ENCODE measurements at places on chromosomes 2 and 18. TPM values are rescaled to one million over a fixed set of nuclear protein-coding genes. Genes with fewer than 3 reads are reported as not detected.

DNA sequence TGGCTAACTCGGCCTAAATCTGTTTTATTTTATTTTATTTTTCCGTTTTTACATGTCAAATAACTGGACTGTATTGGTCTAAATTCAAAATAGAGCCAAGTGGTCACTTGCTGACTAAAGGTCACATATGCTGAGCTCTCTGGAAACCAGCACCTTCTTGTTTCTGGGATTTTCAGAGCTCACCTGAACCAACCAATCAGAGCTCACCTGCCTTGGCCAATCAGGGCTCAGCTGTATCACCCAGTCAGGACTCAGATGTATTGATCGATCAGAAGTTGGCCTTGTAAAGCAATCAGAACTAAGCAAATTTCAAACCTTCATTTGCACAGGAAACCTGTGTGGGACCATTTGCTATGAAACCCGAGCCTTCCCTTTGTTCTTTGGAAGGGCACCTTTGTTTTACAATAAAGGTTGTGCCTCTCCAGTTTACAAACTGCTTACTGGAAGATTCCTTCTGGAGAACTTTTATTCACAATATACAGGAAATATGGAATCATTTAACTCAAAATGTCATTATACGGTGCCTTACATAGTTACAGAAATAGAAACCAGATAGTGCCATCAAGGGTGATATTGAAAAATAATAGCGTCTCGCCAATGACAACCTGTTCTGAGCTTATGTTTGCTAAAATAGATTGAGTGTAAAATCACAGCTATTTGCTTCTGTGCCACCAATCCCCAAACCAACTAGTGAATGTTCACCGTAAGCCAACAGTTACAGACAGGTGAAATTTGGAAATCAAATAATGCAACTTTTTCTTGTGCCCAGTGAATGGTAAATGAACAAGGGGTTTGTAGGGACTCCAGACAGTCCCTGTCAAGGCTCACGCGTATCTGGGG is 17.3 kb upstream of the PSD4 start:
- no peak for DNase-seq

DNA sequence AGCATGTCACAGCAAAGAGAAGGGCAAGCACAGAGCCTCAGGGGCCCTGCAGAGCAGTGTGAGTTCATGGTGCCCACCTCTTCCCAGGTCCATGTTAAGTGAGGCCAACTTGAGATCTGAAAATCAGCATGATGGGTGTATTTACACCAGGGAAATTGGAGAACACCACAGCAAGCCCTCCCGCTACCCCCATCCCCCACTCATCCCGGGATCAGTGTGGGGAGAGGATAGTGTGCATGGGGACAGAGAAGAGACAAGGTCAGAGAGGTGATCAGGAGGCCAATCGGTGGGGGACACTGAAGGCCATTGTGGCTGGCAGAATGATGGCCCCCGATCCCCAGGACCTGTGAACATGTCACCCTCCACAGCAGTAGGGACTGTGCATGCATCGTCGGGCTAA is 54.7 kb downstream of the PTGR3 start:
- no peak for DNase-seq

DNA sequence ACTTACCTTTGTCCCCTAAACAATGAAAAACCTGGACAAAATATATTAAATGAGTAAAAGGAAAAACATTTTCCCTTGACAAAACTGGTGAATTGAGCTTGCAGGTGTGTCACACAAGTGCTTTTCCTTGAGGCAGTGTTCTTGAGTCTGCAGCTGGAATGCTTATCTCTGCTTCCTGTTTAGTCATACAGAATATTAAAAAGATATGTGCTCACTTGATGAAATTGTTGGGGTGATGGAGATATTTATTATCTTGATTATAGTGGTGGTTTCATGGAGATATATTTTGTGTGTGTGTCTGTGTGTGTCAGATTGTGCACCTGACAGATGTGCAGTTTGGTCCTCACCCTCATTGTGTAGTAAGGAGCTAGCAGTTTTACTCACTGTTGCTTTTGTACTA is 3.3 kb downstream of the TAF1B start:
- no peak for DNase-seq

DNA sequence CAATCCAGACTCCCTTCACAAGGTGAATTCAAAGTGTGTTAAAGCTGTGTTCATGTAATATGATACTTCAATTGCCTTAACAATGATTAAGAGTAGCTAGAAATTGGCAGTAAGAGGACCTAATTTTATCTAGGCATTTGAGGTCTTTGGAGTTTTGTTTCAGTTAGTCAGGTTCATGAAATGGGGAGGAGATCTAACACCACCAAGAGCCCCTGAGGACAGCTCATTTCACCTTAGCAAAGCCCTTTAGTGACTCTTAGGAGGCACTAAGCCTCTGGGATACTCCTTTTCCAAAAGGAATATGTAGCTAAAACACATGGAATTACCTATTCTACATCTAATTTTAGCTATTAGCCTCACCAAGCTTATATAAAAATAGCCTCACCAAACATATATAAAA is 716.5 kb upstream of the RAB6C start:
- no peak for DNase-seq

GRCh38 chr18:55559739-55560138 is 28.3 kb downstream of the TCF4 start:
- DNase-seq, result no peak

- no peak for DNase-seq
Observed at GRCh38 chr2:222448748-222449181, 24.4 kb downstream of the SGPP2 start.

The CAD gene
- polyA plus RNA-seq, result 6.9 TPM

The TPO gene
- polyA plus RNA-seq, result not detected

The SERPINB2 gene
- 0.25 TPM for polyA plus RNA-seq
